ENCODE measurements at places on chromosomes 6 and 20. TPM values are rescaled to one million over a fixed set of nuclear protein-coding genes. Genes with fewer than 3 reads are reported as not detected.

The ECHDC1 gene
- 46.9 TPM for total RNA-seq

The CNBD2 gene
- total RNA-seq = 10.2 TPM

The NOX3 gene
- not detected for total RNA-seq

The C6orf141 gene
- 0.67 TPM for total RNA-seq

The LPA gene
- not detected for total RNA-seq

The GSTA3 gene
- total RNA-seq = not detected

The TREML1 gene
- total RNA-seq = not detected

The NCOA6 gene
- 34.9 TPM for total RNA-seq

The HNF4A gene
- not detected for total RNA-seq

The PSORS1C1 gene
- not detected for total RNA-seq

The HMGA1 gene
- 454 TPM for total RNA-seq

The DBNDD2 gene
- total RNA-seq = 28.7 TPM

The CSE1L gene
- 54.7 TPM for total RNA-seq

The CSTF1 gene
- 63.7 TPM for total RNA-seq

The CBLN4 gene
- not detected for total RNA-seq

The TRIM40 gene
- total RNA-seq = not detected

The C6orf58 gene
- not detected for total RNA-seq

The OPN5 gene
- total RNA-seq = not detected

The DACT2 gene
- total RNA-seq = 0.14 TPM

The FAXC gene
- not detected for total RNA-seq

The SYCP2L gene
- total RNA-seq = not detected

The RHAG gene
- not detected for total RNA-seq

The SIGLEC1 gene
- not detected for total RNA-seq

The TCF21 gene
- total RNA-seq = not detected

The RAET1L gene
- not detected for total RNA-seq

The MEI4 gene
- total RNA-seq = not detected

The PRDM13 gene
- total RNA-seq = not detected

The ACTR5 gene
- 8.2 TPM for total RNA-seq

The GJE1 gene
- total RNA-seq = not detected

The C6orf163 gene
- 2.7 TPM for total RNA-seq

All from activated T-cell treated with anti-CD3 and anti-CD28 coated beads, Interleukin-2, amount 50 U/mL, for 72 hours (primary cell).